ENCODE measurements at places on chromosomes 6 and 20. TPM values are rescaled to one million over a fixed set of nuclear protein-coding genes. Genes with fewer than 3 reads are reported as not detected.

Gene TDRD6
- 0.66 TPM for total RNA-seq

Gene CFAP206
- total RNA-seq: 0.27 TPM

Gene GATA5
- total RNA-seq: not detected

Gene SLC25A27
- total RNA-seq: 36.9 TPM

Gene LTV1
- 40.4 TPM for total RNA-seq

Gene PBOV1
- total RNA-seq: not detected

Gene TXNDC5
- total RNA-seq: 195 TPM

Gene SRC
- total RNA-seq: 28.1 TPM

Gene SIRPB1
- 1.4 TPM for total RNA-seq

Gene HDGFL1
- total RNA-seq: not detected

Gene PRICKLE4
- 0.93 TPM for total RNA-seq

Gene CNR1
- not detected for total RNA-seq

Gene TRIM15
- total RNA-seq: 0.79 TPM

Gene NXT1
- 32.2 TPM for total RNA-seq

Gene SPAG4
- total RNA-seq: 1.6 TPM

DNA sequence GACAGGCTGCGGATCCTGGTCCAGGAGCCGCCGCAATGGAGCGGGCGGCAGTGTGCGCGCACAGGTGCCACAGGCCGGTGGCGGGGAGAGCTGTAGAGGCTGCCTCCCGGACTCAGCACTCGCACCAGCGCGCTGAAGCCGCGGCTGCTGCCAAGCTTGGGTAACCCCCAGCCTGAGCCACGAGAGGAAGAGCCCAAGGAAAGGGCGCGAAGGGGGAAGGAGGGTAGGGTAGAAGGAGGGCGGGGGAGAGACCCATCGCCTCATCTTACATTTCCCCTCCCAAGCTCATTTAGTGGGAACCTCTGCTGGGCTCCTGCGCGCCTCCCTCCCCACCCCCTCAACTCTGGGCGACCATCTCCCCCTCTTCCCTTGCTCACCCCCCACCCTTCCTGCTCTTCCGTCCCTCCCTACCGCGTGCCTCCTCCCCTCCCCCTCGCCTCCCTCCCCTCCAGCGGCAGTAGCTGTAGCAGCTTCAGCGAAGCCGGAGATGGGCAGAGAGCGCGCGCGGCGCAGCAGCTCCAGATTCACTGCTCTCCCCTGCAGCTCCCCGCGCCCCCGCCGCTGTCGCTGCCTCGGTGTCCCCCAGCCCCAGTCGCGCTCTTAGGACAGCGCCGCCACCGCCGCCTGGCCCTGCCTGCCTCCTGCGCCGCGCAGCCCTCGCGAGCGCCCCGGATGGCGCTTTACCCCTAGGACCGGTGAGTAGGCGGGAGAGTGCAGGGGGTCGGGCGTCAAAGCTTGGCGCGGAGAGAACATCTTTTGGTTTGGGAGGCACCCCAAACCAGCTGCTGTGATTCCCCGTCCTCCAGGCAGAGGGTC, at the start of gene FUT9:
Gene FUT9 (plus strand): TSS at position 457 of the 816 bp plus-strand sequence. CDS start 187,182 bp downstream, outside the sequence.
- H3K27ac ChIP-seq: no peak within 1 kb of the TSS
- H3K27me3 ChIP-seq: peaks cover 53% of the 10 kb centered on the region
- H3K4me3 ChIP-seq: no peak within 1 kb of the TSS
- no peaks in the 10 kb centered on the region for H3K4me1 ChIP-seq
- no peak for DNase-seq

- no peak overlapping the region for H3K27ac ChIP-seq
- no peaks in the 10 kb centered on the region for H3K4me1 ChIP-seq
- H3K27me3 ChIP-seq: peaks cover 100% of the 10 kb centered on the region
- no peak for DNase-seq
- no peak overlapping the region for H3K4me3 ChIP-seq
Measured at GRCh38 chr6:68650142-68650541, 15.1 kb downstream of the ADGRB3 start.

DNA sequence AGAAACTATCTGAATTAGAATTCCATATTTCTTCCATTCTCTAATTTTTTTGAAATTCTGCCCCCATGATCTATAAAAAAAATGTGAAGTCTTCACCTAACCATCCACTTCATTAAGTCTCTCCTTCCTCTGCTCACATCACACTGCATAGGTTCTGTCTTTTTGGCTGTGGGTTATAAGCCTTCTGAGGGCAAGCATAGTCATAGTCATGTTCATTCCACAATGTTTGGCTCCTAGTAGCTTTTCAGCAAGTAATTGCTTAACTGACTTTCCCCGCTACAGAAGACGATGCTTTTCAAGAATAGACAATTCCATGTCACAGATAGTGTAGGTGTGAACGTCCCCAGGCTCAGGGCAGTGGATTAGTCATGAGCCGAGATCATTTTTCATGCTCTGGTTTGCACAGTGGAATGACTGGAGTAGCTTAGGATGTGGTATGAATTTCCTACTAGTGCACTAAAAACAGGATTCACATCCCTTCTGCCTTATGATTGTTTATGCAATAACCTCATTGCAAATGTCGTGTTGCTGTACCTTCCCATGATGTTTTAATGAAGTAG, 29.1 kb downstream of the WRNIP1 start:
- H3K4me1 ChIP-seq: peaks cover 27% of the 10 kb centered on the region
- DNase-seq: peak; percentile 47
- no peaks in the 10 kb centered on the region for H3K36me3 ChIP-seq
- no peaks in the 10 kb centered on the region for H3K27me3 ChIP-seq
- no peak overlapping the region for H3K4me3 ChIP-seq
- H3K27ac ChIP-seq: peak overlapping the region; percentile 40

DNA sequence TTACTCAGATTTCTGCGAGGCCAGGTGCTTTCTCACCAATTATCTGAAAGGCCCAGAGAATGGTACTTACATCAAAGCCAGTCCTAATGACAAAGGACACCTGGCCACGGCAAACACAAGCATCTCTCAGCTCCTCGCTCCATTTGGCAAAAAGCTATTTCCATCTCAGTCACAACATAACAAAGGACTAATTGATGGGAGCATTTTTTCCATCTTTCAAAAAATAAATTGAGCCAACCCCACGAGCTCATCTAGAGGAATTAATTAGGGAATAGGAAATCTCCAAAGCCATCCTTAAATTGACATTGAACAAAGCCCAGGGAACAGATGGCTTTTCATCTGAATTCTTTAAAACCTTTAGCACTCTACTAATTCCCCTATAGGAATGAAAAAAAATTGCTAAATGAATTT, 236.7 kb downstream of the HAO1 start:
- no peaks in the 10 kb centered on the region for H3K27me3 ChIP-seq
- no peak for DNase-seq
- no peak overlapping the region for H3K4me3 ChIP-seq
- no peak overlapping the region for H3K27ac ChIP-seq

GRCh38 chr6:168239044-168239773, 80.4 kb downstream of the DACT2 start:
- peak; percentile 14 for DNase-seq
- no peaks in the 10 kb centered on the region for H3K36me3 ChIP-seq
- H3K27me3 ChIP-seq: peaks cover 40% of the 10 kb centered on the region

- no peak overlapping the region for H3K27ac ChIP-seq
- H3K4me1 ChIP-seq: no peaks in the 10 kb centered on the region
- H3K36me3 ChIP-seq: peaks cover 21% of the 10 kb centered on the region
- H3K27me3 ChIP-seq: no peaks in the 10 kb centered on the region
- no peak for DNase-seq
Measured at GRCh38 chr20:45427236-45428149, 11.6 kb downstream of the PIGT start.

- H3K36me3 ChIP-seq: peaks cover 6% of the 10 kb centered on the region
- no peaks in the 10 kb centered on the region for H3K27me3 ChIP-seq
- DNase-seq: no peak
- no peaks in the 10 kb centered on the region for H3K4me1 ChIP-seq
- H3K27ac ChIP-seq: no peak overlapping the region
Measured at GRCh38 chr6:138800377-138801150, 4.7 kb downstream of the ECT2L start.

- no peaks in the 10 kb centered on the region for H3K36me3 ChIP-seq
- no peak overlapping the region for H3K4me3 ChIP-seq
- no peaks in the 10 kb centered on the region for H3K4me1 ChIP-seq
- no peak for DNase-seq
- no peaks in the 10 kb centered on the region for H3K27me3 ChIP-seq
Measured at GRCh38 chr6:49220293-49220692, 242.8 kb downstream of the MMUT start.

DNA sequence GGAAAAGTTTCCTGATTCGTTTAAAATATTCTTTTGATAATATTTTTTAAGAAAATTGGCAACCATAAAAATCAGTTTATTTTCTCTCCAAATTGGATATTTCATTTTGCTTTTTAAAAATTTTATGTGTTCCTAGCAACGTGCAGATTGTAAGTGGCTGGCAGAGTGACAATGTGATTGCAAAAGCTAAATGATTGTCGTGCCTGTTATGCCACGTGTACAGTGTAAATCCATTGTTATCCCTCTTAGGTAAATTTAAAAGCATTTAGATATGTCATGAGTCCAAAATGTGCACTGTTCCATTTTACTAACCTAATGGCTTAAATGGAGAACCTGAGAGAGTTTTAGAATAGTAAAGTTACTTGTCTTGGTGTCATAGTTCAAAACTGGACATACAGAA, 94.4 kb upstream of the ADGRF4 start:
- DNase-seq: peak; percentile 45
- H3K4me3 ChIP-seq: no peak overlapping the region
- H3K36me3 ChIP-seq: peaks cover 28% of the 10 kb centered on the region
- H3K27me3 ChIP-seq: no peaks in the 10 kb centered on the region
- H3K4me1 ChIP-seq: no peaks in the 10 kb centered on the region

DNA sequence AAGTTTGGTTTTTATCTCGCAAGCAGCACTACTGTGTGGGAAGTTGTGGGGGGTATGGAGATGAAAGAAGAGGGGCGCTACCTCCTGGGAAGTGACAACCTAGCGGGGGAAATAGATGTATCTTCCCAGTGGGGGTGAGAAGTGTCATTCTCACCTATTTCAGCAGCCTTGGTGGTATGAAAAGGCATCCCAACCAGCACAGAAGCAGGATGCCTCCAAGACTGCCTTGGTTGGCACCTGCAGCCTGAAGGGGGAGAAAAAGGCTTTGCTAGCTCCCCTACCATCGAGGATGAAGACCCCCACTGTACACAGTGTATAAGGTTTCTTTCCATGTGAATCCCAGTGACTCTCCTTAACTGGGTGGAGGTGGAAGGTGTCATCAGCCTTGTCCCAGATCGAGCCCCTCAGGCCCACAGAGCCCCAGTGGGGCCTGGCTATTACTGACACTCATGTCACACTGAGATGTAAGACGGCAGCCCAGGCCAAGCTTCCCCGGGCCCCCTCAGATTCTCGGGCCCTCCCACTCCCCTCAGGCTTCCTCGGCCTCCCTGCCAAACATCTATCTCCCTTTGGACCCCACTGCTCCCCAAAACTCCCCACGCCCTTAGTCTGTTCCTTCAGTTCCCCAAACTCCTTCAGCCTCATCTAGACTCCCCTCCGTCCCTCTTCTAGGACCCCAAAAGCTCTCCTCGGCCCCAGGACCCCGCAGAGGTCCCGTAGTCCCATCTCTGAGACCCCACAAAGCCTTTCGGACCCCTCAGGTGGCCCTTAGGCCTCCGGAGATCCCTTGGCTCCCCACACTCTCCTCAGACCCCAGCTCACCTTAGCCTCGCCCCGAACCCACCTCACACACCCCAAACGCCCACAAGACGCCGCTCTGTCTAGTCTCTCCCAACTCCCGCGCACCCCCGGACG, 688 bp downstream of the COMMD7 start:
- peak overlapping the region; percentile 91 for H3K27ac ChIP-seq
- no peaks in the 10 kb centered on the region for H3K27me3 ChIP-seq
- DNase-seq: no peak
- no peaks in the 10 kb centered on the region for H3K36me3 ChIP-seq
- H3K4me1 ChIP-seq: peaks cover 6% of the 10 kb centered on the region

- no peaks in the 10 kb centered on the region for H3K27me3 ChIP-seq
- no peak overlapping the region for H3K4me3 ChIP-seq
- no peak for DNase-seq
- no peaks in the 10 kb centered on the region for H3K36me3 ChIP-seq
- H3K4me1 ChIP-seq: peaks cover 7% of the 10 kb centered on the region
- H3K27ac ChIP-seq: peak overlapping the region; percentile 4
Measured at GRCh38 chr6:90251295-90251992, 45.2 kb downstream of the BACH2 start.

- H3K4me1 ChIP-seq: no peaks in the 10 kb centered on the region
- no peaks in the 10 kb centered on the region for H3K36me3 ChIP-seq
- no peak overlapping the region for H3K4me3 ChIP-seq
- no peak overlapping the region for H3K27ac ChIP-seq
- H3K27me3 ChIP-seq: peaks cover 80% of the 10 kb centered on the region
Measured at GRCh38 chr6:69663215-69663614, 133.6 kb downstream of the LMBRD1 start.

- peaks cover 4% of the 10 kb centered on the region for H3K36me3 ChIP-seq
- H3K27me3 ChIP-seq: peaks cover 28% of the 10 kb centered on the region
- DNase-seq: no peak
Measured at GRCh38 chr20:21804802-21805201, 99.3 kb downstream of the PAX1 start.

DNA sequence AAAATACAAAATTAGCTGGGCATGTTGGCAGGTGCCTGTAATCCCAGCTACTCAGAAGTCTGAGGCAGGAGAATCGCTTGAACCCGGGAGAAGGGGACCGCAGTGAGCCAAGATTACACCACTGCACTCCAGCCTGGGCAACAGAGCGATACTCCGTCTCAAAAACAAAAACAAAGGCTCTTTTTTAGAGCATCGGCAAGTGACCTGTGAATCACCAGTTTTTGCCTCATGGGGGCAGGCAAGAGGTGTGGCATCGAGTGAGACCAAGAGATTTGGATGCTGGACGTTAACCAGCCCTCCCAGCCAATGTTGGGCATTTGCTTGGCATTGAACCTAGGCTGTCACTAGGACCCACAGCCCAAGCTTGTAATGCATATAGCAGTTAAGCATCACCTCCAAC, 14.6 kb upstream of the CDK5RAP1 start:
- no peaks in the 10 kb centered on the region for H3K27me3 ChIP-seq
- no peak overlapping the region for H3K27ac ChIP-seq
- DNase-seq: peak; percentile 77

DNA sequence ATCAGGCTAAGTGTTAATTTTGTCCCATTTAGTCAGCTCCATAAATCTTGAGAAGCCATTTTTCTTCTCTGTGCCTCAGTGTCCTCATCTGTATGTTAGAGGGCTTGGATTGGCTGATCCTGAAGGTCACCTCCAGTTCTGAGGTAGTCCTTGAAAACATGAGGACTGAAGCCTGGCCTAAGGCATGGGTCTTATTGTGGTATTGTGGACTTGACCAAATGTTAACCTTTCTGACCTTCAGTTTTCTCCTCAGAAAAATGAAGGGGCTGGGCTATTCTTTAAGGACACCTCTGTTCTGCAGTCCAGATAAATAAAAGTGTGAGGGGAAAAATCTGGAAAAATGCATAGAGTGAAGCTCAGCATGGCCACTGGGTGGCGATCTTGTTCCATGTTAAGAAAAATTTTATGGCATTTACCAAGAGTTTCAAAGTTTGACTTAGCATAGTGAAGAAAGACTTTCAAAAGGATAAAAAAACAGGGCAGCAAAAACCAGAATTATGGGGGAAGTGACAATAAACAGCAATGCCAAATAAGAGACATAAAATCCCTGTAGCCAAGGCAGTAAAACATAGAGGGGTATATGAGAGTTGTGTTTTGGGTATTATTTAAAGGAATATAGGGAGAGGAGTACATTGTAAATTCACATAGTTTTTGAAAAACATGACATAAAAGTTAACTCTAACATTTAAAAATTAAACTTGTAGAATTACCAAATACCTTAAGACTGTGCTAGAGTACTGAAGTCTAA, 13.2 kb upstream of the TFB1M start:
- no peaks in the 10 kb centered on the region for H3K36me3 ChIP-seq
- no peak overlapping the region for H3K4me3 ChIP-seq
- H3K4me1 ChIP-seq: peaks cover 6% of the 10 kb centered on the region
